HepG2 (cell line): ENCODE measurements at places on chromosomes 3 and 15.

- DNase-seq = no peak
These were observed 217.7 kb downstream of the CDIN1 start for GRCh38 chr15:36797128-36797527.

GRCh38 chr3:156843071-156843808 lies 17.1 kb downstream of the LEKR1 start:
- no peak for DNase-seq

GRCh38 chr3:50163572-50164455 lies 8.7 kb downstream of the SEMA3F start:
- no peak for DNase-seq

DNA sequence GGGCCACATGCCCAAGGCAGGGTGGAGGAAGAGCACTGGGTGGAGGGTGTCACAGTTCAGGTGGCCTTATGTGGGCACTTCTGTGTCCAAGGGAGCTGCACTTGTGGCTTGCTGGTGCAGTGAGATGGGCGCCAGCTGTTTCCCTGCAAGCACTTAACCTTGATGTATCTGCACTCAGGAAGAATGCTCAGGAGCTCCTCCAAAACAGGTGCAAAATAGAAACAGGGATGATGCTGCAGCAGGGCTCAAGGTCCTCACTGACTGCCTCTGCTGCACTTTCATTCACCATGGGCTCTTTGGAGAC lies 151.3 kb downstream of the CADPS start:
- no peak for DNase-seq

GRCh38 chr15:27529399-27529798 lies 558.4 kb downstream of the GABRG3 start:
- no peak for DNase-seq

DNA sequence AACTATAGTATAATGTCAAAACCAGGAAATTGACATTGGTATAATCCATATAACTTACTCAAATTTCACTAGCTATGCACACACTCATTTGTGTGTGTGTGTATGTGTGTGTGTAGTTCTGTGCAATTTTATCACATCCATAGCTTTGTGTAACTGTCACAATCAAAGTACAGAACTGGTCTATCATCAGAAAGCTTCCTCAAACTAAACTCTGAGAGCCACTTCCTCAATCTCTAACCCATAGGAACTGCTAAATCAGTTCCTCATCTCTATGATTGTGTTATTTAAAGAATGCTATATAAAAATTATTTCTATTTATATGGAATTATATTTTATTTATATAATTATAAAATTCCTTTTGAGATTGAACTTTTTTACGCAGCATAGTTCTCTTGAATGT lies 18.1 kb downstream of the LNP1 start:
- no peak for DNase-seq

DNA sequence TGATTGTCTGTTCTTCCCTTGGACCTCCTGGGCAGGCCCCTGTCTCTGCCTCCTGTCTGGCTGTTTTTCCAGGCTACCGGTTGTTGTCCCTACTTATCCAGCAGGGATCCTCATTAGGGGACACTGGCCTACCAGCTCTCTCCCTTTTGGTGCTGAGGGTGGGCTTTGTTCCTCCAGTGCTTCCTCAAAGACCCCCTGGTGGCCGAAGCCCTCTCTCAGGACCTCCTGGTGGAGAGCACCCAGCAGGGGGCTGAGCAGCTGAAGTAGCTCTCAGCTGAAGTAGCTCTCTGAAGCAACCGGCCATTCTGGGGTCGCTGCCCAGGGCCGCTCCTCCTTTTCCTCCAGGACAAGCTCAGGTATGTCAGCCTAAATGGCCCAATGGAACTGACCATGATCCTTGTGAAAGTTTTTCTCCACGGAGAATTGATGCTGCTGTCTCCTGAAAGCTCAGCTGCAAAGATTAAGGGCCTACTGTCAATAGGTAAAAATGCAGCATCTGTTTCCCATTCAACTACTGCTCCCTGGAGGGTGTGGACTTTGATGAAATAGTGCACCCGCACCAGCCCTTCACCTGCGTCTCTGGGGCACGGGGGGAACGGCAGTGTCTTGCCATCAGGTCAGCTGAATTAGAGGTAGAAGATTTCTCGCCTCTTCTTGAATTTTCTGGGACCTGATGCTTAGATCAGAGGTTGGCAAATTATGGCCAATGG lies 27.6 kb downstream of the ARNT2 start:
- no peak for DNase-seq

DNA sequence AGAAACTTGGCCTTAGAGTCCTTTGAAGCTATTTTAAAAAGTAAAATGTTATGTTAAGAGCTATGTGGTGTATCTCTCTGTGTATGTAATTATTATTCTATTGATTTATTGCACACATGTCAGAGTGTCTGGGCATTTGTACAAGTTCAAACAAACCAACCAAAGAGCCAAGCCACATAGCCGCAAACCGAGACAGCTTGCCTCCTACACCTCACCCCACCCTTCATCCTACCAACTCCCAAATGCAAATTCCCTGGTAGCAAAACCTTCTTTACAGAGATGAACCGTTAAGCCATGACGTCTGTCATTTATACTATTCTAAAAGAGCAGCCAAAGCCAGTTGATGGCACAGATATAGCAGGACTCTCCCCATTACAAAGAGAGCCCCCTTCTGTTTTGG lies 332.3 kb downstream of the ERC2 start:
- DNase-seq = no peak

DNA sequence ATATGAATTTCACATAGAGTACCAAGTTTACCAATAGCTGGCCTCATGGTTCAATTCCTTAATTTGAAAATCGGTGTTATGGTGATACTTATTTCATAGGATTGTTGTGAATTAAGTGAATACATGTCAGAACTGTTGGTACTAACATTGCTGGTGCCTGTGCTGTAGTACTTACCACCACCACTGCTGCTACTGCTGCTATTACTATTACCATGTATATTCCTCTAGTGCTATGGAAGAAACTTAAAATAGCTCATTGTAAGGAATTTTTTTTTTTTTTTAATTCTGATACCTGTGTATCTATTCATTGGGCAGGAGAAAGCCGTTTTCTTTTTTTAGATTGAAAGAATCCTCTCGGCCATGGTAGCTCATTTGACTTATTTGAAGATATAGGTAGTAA lies 3.6 kb downstream of the FYTTD1 start:
- DNase-seq = no peak

GRCh38 chr15:68489421-68489820 lies 57.5 kb upstream of the ITGA11 start:
- no peak for DNase-seq

- no peak for DNase-seq
These were observed 55.4 kb downstream of the B3GALNT1 start for GRCh38 chr3:161049683-161050248.

- DNase-seq = no peak
These were observed 754.1 kb downstream of the GRM7 start for GRCh38 chr3:7615043-7615442.

DNA sequence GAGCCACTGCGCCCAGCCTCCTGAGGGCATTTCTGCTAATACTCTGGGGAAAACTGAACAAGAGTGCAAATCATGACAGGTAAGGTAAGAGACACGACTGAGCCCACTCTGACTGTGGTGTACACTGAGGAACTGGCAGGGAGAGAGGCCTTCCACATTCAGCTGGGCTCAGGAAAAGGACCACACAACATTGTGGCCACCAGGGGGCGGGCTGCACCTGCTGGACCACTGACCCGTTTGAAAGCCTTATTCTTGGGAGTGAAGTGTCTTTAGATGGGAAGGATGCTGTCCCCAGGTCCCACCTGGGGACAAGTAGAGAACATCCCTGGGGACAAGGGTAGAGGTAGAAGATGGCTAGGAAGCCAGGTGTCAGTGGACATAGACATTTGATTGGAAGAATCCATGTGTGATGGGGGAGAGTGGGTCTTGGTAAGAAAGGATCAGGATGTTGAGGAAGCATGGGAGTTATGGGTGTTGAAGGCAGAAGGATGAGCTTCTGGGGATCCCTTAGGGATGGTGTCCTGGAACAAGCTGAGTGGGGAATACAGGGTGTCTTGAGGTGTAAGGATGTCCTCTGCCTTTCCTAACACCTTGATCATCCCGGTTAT lies 6.2 kb upstream of the CTDSPL start:
- DNase-seq = peak; percentile 53

- DNase-seq = no peak
These were observed 112.7 kb downstream of the NFKBIZ start for GRCh38 chr3:101962055-101962454.

- peak; percentile 66 for DNase-seq
These were observed 993 bp upstream of the SIAH2 start for GRCh38 chr3:150763841-150764483.

DNA sequence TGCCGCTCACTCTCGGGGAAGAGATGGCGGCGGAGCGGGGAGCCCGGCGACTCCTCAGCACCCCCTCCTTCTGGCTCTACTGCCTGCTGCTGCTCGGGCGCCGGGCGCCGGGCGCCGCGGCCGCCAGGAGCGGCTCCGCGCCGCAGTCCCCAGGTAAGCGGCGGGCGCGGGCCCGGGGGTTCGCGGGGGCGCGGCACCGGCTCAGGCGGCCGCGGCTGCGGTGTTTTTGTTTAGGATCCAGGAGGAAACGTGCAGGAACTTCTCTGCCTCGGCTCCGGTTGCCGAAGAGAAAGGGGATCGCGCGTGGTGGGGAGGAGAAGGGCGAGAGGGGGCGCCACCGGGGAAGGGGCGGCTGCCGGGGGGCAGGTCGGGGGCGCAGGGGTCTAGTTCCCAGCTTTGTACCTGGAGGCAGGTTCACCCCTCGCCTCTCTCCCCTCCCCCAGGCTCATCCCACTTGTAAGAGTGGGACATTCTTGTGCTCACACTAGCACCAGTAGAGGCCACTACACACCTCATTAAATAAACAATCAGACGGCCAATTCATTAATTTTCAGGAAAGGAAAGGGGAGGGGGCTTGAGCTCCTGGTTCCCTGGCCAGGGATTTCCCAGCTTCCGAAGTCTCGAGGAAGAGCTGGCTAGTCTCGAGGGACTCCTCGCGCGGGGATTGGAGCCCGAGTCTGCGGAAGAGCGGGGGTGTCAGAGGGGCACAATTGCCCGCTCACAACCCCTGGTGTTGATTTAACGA lies 562 bp downstream of the NEO1 start:
- DNase-seq = peak; percentile 37

GRCh38 chr15:92614301-92614700 lies 41.3 kb downstream of the FAM174B start:
- DNase-seq = no peak

GRCh38 chr3:65497846-65498245 lies 540.9 kb downstream of the MAGI1 start:
- no peak for DNase-seq

DNA sequence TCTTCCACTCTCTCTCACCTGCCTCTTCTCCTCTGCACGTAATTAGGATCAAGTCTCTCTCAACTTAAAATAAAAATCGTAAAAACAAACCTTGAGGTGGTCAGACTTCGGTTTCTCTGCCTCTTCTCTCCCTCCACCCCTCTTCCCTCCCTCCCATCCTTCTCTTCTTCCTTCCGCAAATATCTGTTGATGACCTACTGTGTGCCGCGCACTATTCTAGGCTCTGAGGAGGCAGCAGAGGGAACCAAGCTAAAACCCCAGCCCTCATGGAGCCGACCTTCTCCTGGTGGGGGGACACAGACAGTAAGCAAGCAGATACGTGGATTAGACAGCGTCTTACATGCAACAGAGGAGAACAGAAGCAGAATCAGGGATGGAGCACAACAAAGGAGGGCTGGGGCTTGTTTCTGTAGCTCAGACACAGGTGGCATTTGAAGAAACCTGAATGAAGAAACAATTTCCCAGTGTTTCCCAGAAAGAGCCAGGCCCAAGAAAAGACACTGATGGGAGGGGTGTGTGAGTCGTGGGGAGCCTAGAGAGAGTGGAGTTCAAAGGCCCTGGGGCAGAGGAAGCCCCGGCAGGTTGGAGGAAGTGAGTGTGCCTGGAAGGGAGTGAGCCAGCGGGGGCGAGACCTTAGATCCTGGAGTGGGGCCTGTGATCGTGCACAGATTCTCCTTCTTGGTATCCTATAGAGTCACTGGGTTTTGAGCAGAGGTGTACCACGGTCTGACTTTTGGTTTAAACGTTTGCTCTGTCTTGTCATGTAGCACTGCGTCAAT lies 80.5 kb downstream of the TOP2B start:
- no peak for DNase-seq

- DNase-seq = no peak
These were observed 48.6 kb downstream of the RARB start for GRCh38 chr3:25476639-25477038.
